ENCODE measurements at places on chromosomes 4 and X.

DNA sequence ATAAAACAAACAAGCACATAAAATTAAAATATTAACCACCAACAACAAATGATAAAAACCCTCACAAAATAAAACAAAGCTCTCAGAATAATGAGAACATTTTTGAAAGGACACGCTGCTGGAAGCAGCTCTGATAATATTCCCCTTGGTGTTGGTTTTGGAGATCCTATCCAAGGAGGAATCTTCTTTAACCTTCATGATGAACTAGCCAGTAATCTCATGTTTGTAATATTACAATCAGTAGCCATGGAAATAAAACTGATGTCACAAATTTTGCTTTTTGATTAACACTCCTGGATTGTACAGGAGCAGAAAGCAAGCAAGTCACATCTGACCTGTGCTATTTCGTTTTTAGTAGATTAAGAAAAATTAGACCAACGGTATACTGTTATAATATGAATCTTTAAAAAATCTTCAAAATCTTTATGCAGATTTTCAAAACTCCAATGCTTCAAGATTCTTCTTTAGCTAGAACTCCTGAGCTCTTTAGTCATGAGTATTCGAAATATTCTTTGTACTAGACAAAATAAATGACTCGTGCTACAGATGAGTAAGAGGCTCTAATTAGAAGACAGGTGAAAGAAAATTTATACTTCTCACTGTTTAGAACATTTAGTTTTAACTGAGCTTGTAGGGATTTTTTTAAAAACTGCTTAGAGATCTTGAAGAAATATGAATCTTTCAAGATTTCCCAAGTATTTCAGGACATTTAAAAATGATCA is 154.1 kb downstream of the RASL11B start:
- no peak for DNase-seq

DNA sequence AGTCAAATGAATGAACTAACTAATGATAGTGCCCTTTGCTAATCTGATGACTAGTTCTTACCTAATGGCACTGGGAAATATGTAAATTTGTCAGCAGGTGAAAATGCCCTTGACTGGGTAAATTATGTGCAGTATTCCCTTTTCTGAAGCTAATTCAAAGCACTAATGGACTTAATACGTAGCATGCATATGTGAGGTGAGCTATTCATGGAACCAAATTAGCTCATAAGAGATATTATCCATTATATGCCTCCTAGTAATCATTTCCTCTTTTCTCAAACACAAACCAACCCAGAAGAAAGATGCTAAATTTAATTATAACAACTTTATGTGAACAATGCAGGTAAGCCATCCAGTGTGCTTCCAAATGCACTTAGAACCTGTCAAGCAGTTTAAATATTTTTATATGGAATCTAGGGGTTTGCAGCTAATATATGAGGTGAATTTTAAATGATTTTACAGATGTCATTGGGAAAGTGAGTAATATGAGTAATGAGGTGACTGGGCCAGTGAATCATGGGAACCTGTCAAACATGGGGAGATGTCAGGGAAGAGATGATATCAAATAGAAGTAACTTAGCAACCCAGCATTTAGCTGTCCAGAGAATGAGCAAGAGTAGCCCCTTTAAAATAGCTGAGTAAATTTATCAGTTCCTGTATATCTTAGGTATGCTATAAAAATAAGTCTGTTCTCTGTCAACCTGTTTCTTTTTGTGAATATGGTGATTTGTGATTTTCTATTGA is 315.0 kb downstream of the AFF2 start:
- no peak for DNase-seq

- DNase-seq = no peak
Measured at GRCh38 chr4:109645874-109646710, 57.2 kb downstream of the CASP6 start.

DNA sequence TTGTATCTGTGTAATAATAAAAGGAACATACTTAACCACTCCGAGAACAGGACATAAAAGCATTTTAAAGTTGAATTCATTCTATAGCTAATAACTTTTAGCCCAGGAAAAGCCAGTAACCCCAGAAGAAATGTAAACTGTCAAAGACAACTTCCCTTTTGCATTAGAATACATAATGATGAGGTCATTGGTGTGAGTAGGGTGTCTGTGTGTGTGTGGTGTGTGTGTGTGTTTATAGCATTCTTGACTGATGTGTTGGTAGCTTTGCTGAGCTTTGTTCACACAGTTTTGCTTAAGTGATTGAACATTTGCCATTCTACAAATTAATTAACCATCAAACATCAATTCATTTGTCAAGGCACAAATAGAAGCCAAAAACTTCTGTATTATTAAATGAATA is 559.6 kb downstream of the ARAP2 start:
- DNase-seq = no peak
